Activated CD4-positive, alpha-beta T cell treated with anti-CD3 and anti-CD28 coated beads for 36 hours (primary cell): ENCODE measurements at places on chromosomes 3 and 15. TPM values are rescaled to one million over a fixed set of nuclear protein-coding genes. Genes with fewer than 3 reads are reported as not detected.

The GABRR3 gene
- not detected for total RNA-seq

The RHCG gene
- total RNA-seq, result not detected

The CDHR4 gene
- total RNA-seq, result 0.32 TPM

The GOLGA6B gene
- total RNA-seq, result not detected

The PCBP4 gene
- 12.5 TPM for total RNA-seq

The CCR8 gene
- total RNA-seq, result 0.77 TPM

The SPATA12 gene
- not detected for total RNA-seq

The LINGO1 gene
- total RNA-seq, result not detected

The MFAP1 gene
- 56.2 TPM for total RNA-seq

The SELENOT gene
- 88.6 TPM for total RNA-seq

The ABCC5 gene
- 12.5 TPM for total RNA-seq

The ZMYND10 gene
- total RNA-seq, result 1.0 TPM

The TMEM212 gene
- total RNA-seq, result not detected

The CLSTN2 gene
- not detected for total RNA-seq

The GOLGA8S gene
- not detected for total RNA-seq

The ASB14 gene
- not detected for total RNA-seq

The PLCH1 gene
- total RNA-seq, result 0.26 TPM

The BNC1 gene
- total RNA-seq, result not detected

The GP5 gene
- 0.37 TPM for total RNA-seq

The SRPRB gene
- 66.2 TPM for total RNA-seq

The ARGFX gene
- not detected for total RNA-seq

The PLCL2 gene
- total RNA-seq, result 12.5 TPM

The SNTN gene
- not detected for total RNA-seq

The EXD1 gene
- not detected for total RNA-seq

The ANKRD63 gene
- not detected for total RNA-seq

The GOLGA8O gene
- 1.3 TPM for total RNA-seq

The SLC22A13 gene
- 0.21 TPM for total RNA-seq

The CD200R1 gene
- total RNA-seq, result 1.4 TPM

The ITGA11 gene
- 2.9 TPM for total RNA-seq

The ISY1 gene
- 44.9 TPM for total RNA-seq

The ATXN7 gene
- 27.1 TPM for total RNA-seq

The TP53BP1 gene
- 23.9 TPM for total RNA-seq

The ITGB5 gene
- 0.72 TPM for total RNA-seq

The TYRO3 gene
- 3.1 TPM for total RNA-seq
